ENCODE measurements at places on chromosomes 13 and 19.

DNA sequence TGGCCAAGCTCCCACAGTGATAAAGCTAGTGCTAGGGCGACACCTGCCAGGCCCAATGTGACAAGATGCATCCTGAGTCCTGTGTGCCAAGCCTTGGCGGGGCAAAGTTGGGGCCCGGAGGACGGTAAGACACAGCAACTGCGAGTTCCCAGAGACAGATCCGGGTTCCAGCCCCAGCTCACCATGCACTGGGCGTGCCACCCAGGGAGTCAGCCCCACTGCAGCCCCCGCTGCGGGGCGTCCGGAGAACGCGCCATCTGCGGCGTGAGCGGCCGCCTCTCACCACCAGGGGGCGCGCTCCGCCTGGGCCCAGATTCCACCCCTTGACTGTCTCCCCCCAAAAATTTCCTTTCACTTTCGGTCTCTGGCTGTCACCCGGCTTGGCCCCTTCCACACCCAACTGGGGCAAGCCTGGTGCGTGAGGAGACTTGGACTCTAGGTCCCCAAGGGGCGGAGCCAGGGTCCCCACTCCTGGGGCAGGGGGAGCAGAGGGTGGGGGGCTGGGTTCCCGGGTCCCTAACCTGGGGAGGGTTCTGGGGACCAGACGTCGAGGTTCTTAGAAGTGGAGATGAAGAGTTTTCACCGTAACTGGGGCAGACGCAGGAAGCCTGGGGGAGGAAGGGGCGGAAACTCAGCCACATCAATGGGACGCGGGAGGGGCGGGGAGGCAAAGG lies at the start of gene FLT3LG:
FLT3LG (plus strand) TSS at position 348 of the 674 bp plus-strand sequence. CDS start 425 bp downstream, outside the sequence.
- DNase-seq: peak; percentile 69

- DNase-seq: no peak
These were observed 33.5 kb downstream of the FBN3 start for GRCh38 chr19:8115805-8116396.

DNA sequence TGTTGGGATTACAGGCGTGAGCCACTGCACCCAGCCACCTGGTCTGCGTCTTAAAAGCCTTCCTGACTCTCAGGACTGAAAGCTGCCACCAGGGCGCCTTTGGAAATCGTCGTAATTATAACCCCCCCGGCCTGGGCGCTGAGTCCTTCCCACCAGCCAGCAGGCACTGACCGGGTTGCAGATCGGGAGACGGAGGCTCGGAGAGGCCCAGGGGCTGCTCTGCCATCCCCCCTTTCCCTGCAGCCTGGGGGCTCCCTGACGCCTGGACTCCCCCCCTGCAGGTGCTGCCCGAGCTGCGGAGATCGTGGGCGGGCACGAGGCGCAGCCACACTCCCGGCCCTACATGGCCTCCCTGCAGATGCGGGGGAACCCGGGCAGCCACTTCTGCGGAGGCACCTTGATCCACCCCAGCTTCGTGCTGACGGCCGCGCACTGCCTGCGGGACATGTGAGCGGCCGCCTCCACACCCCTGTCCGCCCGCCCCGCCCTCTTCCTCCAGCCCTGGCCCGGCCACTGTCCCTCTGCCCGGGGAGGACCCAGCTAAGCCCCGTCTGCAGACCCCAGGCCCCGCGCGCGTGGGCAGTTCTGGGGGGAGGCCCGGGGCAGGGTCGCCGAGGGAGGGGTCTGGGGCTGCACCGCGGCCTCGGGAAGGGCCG lies 2.5 kb downstream of the PRTN3 start:
- DNase-seq: no peak

- DNase-seq: no peak
These were observed 2.0 kb upstream of the PSG6 start for GRCh38 chr19:42919757-42920079.

- peak; percentile 25 for DNase-seq
These were observed 246.1 kb downstream of the DCT start for GRCh38 chr13:94233401-94233800.

DNA sequence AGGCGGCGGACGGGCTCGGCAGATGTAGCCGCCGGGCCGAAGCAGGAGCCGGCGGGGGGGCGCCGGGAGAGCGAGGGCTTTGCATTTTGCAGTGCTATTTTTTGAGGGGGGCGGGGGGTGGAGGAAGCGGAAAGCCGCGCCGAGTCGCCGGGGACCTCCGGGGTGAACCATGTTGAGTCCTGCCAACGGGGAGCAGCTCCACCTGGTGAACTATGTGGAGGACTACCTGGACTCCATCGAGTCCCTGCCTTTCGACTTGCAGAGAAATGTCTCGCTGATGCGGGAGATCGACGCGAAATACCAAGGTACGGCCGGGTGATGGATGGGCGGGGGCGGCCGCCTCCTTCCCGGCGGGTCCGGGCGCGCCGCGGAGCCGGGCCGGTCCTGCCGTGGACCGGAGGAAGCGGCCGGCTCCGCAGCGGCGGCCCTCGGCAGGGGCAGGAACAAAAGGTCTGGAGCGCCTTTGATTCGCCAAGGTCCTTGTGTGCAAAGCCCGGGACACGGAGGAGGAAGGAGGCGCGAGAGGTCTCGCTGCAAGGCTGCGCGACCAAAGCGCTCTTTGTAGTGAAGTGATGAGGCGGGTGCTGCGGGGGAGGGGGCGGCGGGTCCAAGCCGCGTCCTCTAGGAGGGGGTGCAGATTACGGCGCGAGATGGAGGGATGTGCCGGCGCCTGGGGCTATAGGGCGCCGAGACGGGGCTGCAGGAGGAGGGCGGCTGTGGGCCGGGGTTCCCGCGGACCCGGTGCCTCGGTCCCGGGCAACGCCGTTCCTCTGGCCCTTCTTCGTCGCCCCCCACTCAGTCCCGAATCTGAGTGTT lies 689 bp downstream of the ING1 start:
- peak; percentile 31 for DNase-seq

GRCh38 chr13:33548069-33548468 lies 262.5 kb upstream of the STARD13 start:
- DNase-seq: peak; percentile 32

DNA sequence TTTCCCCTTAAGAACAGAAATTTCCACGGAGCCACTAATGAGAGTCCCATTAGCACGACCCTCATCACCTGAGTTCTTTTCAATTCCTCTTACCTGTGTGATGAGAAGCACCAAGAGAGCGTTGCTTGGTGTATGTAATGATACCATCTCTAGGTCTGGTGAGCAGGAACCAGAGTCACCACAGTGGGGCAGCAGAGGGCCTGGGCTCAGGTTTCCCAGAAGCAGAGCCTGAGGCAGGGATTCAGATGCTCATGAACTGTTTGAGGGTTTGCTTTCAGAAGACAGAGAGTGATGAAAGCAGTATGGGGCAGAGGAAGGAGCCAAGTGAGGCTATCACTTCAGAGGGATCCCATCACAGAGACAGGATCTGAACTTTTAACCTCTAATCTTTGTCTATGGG lies 3.1 kb upstream of the PTPRH start:
- peak; percentile 21 for DNase-seq

DNA sequence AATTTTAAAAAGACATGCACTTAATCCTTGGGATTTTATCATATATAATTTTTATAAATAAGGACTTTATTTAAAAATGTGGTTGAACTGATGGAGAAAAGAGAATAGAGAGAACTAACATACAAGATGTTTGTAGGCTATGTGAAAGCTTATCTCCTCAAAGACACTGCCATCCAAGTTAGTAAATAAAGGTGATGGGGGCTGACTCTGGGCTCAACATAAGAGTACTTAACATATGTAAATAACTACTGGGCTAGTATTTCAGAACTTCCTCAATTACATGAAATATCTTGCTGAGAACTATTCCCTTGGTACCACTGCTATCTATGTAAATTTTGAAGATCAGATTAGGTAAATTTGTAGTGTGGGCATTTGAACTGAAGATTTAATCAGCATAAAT lies 1017.3 kb upstream of the PCDH20 start:
- no peak for DNase-seq

DNA sequence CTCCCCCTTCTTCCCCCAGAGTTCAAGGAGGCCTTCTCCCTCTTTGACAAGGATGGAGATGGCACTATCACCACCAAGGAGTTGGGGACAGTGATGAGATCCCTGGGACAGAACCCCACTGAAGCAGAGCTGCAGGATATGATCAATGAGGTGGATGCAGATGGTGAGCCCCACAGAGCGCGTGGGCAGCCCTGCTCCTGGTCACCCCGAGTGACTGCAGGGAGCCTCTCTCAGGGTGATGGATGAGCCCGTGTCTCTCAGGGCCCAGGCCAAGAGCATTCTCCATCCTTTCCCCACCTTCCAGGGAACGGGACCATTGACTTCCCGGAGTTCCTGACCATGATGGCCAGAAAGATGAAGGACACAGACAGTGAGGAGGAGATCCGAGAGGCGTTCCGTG lies 7.0 kb downstream of the CALM3 start:
- no peak for DNase-seq

DNA sequence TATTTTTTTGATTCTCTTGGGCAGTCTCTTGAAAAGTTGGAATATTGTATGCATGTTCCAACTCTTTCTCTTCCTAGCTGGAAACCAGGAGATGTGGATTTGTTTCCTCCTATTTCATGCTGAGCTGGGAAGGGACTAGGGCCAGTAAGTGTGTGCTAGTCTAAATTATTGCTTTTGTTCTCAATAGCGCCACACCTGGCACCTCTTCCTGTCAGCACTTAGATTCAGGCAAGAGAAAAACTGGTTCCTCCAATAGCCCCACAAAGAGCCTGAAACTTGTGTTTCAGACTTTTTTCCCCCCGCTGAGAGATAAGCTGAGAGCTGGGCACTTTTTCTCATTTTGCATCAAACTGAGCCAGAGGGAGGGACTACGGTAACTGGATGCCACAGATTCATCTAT lies 353.4 kb downstream of the OLFM4 start:
- DNase-seq: no peak

DNA sequence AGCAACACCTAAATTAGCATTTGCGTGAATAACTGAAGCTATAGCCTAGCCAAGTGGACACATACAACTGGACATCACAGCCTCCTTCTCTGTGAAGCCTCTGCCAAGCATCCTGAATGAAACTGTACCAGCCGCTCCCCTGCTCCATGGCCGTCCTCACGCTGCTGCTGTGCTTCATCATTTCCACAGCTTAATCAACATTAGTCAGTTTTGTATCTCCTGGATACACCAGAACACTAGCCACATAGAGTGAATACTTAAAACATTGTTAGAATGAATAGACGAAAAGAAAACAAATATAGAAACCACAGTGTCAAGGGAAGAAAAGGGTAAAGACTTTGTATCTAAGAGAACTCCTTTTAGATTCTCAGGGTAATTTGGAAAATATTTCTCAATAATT lies 1526.9 kb downstream of the EFNB2 start:
- no peak for DNase-seq

DNA sequence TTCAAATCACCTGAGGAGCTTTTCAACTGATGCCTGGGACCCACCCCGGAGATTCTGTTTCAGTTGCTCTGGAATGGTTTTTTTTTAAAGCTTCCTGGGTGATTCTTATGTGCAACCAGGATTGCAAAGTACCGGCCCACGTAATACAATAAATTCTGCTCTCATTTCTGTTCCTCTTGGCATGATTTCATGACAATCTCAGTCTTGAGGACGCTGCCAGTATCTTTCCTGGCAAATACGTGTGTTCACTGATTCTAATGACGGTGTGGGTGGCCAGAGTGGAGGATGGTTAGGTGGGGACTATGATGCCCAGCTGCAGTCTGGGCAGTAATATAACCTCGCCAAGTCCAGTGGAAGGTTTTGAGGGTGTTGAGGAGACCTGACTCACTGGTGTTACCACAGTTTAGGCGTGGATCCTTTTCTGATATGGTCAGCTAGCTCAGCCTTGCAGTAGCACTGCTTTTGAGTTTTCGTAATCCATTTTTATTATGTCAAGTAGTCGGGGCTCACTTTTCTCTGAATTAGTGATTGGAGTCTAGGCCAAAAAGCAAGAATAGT lies 49.4 kb downstream of the FAM124A start:
- DNase-seq: peak; percentile 51

DNA sequence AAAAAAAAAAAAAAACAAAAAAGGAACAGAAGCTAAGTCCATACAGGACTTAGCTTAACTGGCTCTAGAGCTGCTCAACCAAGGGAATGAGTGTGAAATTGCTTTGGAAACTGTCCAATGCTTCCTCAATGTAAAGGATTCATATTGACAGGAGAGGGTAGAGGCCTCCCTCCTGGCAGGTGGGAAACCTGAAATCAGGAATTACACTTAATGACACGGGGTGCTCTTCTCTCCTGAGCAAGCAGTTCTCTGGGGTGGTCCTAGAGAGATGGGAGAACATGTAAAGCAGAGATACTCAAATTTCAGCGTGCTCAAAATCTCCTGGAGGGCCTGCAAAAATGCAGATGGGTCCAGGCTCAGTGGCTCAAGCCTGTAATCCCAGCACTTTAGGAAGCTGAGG lies 3.6 kb upstream of the MAG start:
- no peak for DNase-seq

GRCh38 chr13:109369353-109370052 lies 416.9 kb downstream of the IRS2 start:
- DNase-seq: no peak

- no peak for DNase-seq
These were observed 275.1 kb downstream of the DCLK1 start for GRCh38 chr13:35856084-35856483.

- DNase-seq: peak; percentile 4
These were observed 9.2 kb downstream of the CCDC8 start for GRCh38 chr19:46404055-46404752.

DNA sequence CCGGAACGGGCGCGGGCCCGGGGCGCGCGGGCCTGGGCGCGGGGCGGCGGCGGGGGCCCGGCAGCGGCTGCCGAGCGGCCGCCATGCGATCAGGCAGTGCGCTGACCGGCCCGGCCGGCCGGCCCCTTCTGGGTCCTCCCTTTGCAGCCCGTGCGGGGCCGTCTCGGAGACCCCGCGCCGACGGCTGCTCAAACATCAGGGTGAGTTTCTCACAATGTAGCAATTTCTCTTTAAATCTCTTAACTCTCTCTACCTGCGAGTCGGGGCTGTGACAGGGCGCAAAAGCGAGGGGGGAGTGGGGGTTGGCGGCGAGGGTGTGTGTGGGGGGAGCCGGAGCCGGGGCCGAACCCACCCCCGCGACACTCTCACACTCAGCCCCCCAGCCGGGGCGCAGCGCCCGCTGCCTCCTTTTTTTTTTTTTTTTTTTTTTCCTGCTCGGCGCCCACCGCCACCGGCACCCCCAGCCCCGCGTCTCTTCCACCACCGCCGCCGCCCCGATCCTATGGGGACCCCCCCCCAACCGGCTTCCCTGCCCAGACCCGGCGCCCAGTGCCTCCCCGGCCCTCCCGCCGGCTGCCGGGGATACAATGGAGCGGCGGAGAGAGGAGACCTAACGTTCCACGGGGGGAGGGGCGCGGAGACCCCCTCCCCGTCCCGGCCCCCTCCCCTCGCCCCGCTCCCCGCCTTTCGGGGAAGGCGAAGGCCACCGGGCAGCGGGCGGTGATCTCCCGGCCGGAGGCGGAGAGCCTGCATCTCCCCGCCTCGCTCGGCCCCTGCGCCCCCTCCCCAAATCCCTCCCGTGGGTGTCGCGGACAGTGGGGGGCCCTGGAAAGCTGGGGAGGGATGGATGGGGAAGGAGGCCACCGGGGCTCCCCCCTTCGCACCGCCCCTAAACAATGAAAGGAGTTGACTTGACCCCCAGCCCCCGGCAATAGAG lies at the start of gene BICRA:
BICRA (plus strand) TSS at position 166 of the 937 bp plus-strand sequence. CDS start 64,441 bp downstream, outside the sequence.
- peak; percentile 61 for DNase-seq

DNA sequence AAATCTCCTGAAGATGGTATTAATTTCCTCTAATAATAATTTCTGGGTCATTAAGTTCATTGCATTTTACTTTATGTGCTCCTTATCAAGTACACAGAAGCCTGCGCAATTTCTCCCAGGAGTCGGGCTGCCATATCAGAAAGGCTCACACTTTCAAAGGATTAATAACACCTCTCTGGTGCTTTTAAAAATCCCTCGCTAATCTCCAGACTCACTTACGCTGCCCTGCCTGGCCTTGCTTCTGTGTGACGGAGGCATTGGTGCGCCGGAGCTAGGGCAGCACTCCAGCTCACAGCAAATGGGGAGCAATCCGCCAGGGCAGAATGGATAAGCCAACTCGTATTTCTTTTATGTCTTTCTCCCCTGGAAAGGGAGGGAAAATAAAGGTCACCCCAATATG lies 300.8 kb downstream of the EFNB2 start:
- no peak for DNase-seq
